ENCODE measurements at places on chromosomes 1 and 21. TPM values are rescaled to one million over a fixed set of nuclear protein-coding genes. Genes with fewer than 3 reads are reported as not detected.

HNRNPU gene
- 651 TPM for total RNA-seq

C2CD2 gene
- 14.6 TPM for total RNA-seq

PTCH2 gene
- 0.83 TPM for total RNA-seq

OR2M3 gene
- not detected for total RNA-seq

DNA sequence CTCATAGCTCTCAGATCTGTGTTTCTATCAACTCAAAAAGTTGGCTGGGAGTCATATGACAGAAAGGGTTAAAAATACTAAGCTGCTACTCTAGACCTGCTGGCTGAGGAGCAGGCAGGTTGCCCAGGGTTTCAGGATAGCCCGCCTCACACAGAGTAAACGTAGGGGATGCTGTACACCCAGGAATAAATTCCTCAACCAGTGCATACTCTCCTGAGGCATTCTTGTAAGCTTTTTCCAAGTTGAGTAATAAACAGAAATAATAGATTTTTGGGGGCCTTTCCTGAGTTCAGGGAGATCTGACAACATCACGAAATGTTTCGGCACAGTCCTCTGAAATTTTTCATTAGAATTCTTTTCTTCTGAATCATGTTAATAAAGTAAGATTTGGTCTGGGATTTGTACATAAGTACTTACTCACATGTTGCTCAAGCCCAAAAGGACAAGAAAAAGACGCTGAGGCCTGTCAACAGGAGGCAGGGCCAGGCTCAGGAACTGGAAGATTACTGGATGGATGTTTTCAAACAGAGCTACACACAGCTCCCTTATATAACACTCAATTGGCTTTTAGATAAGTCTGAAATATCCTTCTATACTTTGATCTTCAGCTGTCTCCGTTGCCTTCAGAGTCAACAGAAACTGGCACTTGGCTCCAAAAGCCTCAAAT lies 41.0 kb downstream of the TGFBR3 start:
- no peaks in the 10 kb centered on the region for H3K27me3 ChIP-seq
- H3K4me3 ChIP-seq = no peak overlapping the region
- no peak overlapping the region for H3K27ac ChIP-seq

DNA sequence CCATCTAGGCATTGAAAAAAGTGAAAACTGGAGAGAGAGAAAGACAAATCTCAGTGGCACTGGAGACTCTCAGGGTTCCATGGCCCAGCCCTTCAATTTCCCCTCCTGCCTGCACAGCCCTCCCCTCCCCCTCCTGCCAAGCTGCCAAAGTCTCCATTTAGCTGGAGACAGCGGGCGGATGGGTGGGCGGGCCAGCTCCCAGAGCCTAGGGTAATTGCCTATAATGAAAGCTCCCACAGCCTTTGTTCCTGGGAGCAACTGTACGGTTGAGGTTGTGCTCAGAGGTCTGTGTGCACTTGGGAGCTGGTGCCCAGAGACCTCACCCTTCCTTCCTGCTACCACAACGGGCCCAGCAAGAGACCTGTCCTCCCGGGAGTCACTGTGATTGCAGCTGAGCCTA lies 89.6 kb downstream of the NAV1 start:
- no peak overlapping the region for H3K27ac ChIP-seq
- no peaks in the 10 kb centered on the region for H3K27me3 ChIP-seq
- H3K4me1 ChIP-seq = peaks cover 5% of the 10 kb centered on the region
- DNase-seq = no peak
- no peak overlapping the region for H3K4me3 ChIP-seq
- H3K36me3 ChIP-seq = no peaks in the 10 kb centered on the region

DNA sequence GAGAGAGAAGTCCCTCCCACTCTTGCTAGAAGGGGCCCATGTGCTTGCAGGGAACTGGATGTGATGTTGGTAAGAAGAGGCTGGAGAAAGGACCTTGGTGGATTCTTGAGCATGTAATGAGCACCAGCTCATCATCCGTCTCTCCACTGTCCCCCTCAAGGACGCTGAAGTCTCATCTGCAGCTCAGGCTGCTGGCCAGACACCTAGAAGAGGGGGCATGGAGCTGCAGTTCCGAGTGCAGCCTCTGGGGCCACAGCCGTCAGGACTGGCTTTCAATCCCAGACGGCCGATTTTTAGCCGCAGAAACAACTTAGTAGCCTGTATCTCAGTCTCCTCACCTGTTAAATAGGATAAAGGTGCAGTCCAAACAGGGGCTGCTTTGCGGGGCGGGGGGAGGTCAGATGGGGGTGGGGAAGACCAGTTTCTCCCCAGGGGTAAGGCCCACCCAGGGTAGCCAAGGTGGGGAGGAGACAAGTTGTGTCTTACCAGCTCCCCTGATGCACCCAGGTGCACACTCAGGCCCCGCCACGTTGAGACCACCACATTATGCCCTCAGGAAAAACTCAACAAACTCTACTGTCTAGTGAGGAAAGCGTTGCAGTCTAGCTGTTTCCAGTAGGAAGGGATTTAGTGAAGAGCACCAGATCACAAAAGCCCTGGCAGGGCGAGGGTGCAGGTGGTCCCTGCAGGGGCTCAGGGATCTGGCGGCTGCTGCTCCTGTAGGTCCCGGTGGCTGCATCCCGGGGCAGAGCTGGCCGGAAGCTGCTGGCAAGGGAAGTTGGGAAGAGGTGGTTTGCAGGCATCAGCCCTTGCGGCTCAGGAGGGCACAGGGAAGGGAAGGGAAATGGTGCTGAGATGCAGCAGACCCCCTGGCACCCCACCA lies 29.5 kb downstream of the LDLRAP1 start:
- H3K27me3 ChIP-seq = no peaks in the 10 kb centered on the region
- DNase-seq = peak; percentile 80
- H3K36me3 ChIP-seq = no peaks in the 10 kb centered on the region
- H3K27ac ChIP-seq = no peak overlapping the region

Data from H9 (cell line).